CD4-positive, alpha-beta T cell treated with Interleukin-17A for 4 hours (primary cell): ENCODE measurements at places on chromosomes 11 and 22.

DNA sequence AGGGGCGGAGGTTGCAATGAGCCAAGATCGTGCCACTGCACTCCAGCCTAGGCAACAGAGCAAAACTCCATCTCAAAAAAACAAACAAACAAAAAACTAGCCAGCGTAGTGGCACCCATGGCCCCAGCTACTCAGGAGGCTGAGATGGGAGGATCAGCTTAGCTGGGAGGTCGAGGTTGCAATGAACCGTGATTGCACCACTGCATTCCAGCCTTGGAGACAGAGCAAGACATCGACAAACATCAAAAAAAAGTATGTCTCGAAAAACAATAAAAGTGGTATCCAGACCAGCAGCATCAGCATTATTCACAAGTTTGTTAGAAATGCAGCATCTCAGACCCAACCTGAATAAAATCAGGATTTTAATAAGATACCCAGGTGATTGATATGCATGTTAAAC, 6.2 kb upstream of the MAPK1 start:
- DNase-seq = no peak

- no peak for DNase-seq
Measured at GRCh38 chr11:93073508-93074280, 104.2 kb downstream of the MTNR1B start.

- DNase-seq = no peak
Measured at GRCh38 chr11:71934213-71934612, 5.4 kb downstream of the RNF121 start.

- DNase-seq = no peak
Measured at GRCh38 chr22:38243007-38243765, 29.6 kb downstream of the TMEM184B start.

- peak; percentile 62 for DNase-seq
Measured at GRCh38 chr11:107916671-107917241, 11.5 kb upstream of the RAB39A start.

DNA sequence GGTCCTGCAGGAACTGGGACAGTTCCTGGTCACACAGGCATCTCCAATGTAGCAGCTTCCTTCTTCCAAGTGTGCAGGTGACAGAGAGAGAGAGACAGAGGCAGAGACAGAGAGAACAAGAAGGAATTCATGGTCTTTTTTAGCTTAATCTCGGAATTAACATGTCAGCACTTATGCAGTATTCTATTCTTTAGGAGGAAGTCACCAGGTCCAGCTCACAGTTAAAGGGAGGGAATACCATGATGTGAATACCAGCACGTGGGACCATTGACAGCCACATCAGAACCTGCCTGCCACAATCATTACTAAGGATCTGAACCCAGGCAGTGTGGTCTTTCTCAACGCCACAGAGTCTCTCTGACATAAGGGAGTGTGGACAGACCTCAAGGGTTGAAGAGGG, 341.6 kb downstream of the MN1 start:
- no peak for DNase-seq

DNA sequence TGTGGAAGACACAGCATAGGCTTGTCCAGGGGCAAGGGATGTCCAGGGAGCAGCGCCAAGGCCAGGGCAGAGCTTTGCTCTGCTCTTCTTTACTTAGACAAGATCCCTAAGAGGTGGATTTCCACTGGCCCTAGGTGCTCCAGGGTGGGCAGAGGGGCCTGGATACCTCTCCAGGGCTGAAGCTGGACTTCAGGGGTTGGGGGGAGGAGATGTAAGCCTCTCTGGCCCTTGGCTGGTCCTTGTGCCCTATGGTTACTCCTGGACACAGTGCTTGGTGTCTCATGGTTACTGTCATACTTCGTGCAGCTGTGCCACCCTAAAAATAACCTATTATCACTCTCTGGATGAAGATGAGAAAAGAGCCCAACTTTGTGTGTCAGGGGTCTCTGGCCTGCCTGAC, 12.9 kb upstream of the KCNJ11 start:
- no peak for DNase-seq

DNA sequence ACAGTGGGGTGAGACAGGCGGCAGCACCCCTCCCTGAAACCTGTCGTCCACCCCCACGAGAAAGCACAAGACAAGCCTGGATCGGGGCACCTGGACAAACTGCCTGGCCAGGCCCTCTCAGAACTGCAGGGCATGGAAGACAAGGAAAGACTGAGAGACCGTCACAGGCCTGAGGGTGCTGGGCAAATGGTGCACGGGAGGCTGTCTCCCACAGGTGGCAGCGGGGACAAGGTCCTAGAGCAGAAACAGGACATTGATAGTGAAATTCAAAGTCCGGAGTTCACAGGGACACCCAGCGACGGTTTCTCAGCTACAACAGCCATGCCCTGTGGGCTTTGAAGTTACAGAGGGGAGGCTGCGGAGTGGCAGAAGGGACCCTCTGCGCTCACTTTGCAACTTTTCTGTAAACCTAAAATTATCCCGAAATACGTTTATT, 20.6 kb downstream of the DRD4 start:
- DNase-seq = no peak

DNA sequence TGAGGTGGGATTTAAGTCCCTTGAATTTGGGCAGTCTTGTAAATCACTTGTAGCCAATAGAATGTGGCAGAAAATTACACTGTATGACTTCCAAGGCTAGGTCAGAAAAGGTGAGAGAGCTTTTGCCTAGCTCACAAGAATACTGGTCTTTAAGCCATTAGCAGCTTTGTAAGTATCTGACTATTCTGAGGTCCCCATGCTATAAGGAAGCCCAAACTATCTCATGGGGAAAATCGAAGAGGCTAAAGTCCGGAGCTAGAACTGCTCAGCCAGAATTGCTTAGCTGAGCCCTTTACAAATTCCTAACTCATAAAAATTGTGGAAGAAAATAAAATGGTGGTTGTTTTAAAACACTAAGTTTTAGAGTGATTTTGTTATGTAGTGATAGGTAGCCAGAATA, 13.0 kb downstream of the FAR1 start:
- DNase-seq = no peak

- no peak for DNase-seq
Measured at GRCh38 chr11:29584342-29584741, 432.5 kb downstream of the KCNA4 start.

GRCh38 chr11:94271885-94272372, 32.5 kb upstream of the IZUMO1R start:
- DNase-seq = no peak

DNA sequence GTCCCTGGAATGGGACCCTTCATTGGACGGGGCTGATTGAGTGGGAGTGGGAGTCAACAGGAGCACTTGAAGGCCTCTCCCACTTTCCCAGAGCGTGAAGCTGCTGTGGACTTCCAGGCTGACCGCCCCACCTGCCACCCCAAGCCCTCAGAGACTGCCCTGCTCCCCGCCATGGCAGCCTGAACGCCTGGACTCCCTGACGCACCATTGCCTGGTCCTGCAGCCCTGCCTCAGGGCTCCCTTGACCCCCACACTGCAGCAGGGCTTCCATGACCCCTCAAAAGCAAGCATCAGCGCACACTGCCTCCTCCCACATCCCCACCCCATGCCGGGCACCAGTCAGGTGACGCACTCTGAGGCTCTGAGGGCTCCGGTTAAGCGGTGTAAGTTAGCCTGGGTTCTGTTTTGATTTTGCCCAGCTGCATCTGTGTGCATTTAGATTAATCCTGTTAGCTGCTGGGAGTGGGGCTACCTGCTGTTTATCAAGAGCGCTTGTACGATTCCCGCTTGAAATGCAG, 39.4 kb downstream of the TRIM29 start:
- no peak for DNase-seq

- no peak for DNase-seq
Measured at GRCh38 chr22:39276440-39277141, 31.8 kb upstream of the PDGFB start.

DNA sequence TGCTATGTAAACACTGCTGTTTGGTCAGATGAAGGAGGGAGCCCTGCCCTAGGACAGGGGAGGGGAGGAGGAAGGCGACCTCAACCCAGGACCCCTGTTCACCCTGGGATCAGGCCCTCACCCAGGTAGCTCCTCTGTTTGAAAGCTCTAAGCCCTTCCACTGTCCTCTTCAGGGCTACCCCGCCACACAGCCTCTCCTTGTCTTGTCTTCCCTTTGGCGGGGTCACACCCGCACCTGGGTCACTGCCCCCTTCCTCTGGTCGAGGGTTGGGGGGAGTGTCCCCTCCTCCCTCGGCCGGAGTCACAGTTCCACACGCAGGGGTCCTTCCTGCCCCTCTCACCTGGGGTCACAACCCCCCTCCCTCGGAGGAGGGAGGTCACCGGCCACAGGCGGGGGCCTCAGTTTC, 463 bp upstream of the PTPMT1 start:
- DNase-seq = no peak

GRCh38 chr22:32712644-32713355, 88.7 kb upstream of the TIMP3 start:
- DNase-seq = no peak

DNA sequence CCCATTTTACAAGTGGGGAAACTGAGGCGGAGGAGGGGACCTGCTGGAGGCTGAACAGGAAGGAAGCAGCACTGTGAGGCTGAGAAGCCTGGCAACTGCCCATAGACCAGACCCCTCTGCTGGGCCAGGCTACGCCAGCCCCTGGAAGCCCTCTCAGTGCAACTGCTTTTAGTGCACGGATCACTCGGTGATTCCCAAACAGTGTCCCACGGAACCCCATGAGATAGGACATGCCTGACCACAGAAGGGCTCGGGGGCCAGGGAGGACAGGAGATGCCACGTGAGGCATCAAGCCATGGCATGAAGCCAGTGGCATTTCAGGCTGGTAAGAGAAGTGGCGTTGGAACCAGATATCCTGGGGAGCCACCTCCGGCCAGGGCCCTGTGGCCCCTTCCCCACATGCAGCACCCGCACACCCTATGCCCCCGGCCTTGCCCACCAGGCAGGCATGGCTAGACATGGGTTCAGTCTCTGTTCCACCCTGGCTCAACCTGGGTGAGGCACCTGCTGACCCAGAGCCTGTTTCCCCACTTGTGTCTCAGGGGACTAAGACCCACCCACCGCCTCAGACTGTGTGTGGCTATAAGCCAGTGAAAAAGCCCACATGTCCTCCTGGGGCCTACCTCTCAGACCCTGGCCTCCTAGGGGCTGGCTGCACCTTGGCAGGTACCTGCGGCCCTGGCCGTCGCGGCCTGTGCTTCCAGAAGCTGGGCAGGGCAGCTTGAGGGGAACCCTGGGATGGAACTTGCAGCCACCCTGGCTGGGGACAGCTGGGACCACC, 84.1 kb downstream of the WNT7B start:
- no peak for DNase-seq

- no peak for DNase-seq
Measured at GRCh38 chr11:66450560-66450959, 11.9 kb upstream of the MRPL11 start.

DNA sequence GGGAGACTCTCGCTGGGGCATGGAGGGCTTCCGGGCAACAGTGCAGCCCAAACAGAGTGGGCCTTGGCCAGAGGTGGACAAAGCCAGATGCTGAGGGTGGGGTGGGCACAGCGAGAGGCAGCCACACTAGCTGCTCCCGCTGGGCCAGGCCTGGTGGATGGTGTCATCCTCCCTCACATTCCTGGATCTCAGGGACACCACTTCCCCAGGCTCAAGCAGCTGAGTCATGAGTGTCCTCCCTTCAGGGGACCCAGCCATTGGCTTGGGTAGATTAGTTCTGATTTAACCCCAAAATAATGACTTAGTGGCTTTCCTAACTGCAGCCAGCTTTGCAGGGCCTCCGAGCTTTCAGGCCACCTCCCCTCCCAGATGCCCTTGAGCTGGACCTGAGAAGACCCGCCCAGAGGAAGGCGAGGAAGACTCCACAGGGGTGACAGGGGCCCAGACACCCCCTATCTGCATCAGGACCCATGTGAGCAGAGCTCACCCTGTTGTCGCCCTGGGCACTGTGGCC, 25.9 kb upstream of the WNT7B start:
- DNase-seq = no peak

DNA sequence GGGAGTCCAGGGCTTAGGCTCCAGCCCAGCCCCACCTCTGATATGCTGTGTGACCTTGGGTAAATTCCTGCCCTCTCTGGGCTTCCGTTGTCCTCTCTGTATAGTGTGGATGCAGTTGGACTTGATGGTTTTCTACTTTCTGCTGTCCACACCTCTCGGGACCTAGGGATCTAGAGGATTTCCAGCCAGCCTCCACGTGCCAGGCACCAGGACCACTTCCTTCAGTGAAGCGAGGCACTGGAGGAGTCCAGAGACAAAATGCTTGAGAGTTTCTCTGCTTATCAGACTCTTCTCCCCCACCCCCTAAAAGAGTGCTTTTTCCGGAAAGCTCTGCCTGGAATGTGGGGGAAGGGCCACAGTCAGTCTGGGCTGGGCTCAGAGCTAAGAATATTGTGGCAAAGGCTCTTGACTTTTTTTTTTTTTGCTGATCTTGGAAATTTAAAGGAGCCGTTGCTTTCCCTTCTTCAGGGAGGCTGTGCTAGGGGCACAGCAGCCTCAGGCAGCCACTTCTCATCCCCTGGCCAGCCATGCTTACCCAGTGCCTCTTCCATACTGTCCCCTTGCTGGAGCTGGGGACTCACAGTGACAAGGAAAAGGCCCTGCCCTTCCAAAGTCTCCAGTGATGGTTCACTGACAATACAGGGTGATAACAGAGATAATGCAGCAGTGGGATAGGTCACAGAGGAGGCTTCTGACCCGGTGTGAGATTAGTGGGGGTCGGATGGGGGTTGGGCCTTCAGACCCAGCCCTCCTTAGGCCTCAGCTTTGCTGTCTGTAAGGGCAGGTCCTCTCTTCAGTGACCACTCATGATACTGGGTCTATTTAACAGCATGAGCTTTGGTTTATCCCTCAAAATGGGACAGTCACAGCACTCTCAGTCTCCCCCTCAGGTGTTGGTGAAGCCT, 2.9 kb upstream of the SERPINH1 start:
- no peak for DNase-seq

DNA sequence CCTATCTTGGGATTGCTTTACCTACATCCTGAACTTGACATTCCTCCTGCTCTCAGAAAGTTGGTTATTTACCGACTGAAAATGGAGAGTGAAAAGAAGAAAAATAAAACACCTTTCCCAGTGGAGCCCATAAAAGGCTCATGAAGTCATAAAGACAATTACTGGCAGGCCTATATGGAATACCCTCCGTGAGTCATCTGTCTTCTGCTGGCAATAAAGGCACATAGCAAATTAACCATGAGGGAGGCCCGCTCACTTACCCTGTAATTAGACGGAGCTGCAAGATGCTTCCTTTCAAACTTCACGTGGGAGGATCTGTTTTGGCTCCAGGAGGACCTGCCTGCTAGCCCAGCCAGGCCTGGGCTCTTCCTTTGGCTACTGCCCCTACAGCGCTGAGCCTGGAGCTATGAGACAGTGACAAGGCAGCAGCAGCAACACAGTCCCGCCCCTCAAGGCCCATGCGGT, 540.4 kb downstream of the BUD13 start:
- DNase-seq = no peak

DNA sequence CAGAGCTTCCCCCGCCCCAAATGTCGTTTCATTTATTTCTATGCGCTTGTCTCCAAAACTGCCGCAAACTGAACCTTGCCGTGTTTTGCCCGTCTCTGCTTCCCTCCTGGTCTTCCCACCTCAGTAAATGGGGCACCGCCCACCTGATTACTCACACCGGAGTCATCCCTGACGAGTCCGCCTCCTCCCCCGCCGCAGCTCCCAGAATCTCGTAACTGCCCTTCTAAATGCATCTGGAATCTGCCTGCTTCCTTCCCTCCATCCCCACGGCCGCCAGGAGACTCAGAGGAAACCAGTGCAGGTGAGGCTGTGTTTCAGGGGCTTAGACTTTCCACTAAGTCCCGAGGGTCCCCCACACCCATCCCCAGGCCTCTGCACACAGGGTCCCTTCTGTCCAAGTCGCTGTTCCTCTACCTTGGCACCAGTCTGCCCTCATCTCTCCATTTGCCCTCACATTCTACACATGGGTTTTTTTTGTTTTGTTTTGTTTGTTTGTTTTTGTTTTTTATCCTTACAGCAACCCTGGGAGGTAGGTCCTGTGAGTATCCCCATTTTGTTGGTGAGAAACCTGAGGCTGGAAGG, 62.6 kb upstream of the PHF21B start:
- no peak for DNase-seq
